ENCODE measurements at places on chromosomes 6 and 20.

DNA sequence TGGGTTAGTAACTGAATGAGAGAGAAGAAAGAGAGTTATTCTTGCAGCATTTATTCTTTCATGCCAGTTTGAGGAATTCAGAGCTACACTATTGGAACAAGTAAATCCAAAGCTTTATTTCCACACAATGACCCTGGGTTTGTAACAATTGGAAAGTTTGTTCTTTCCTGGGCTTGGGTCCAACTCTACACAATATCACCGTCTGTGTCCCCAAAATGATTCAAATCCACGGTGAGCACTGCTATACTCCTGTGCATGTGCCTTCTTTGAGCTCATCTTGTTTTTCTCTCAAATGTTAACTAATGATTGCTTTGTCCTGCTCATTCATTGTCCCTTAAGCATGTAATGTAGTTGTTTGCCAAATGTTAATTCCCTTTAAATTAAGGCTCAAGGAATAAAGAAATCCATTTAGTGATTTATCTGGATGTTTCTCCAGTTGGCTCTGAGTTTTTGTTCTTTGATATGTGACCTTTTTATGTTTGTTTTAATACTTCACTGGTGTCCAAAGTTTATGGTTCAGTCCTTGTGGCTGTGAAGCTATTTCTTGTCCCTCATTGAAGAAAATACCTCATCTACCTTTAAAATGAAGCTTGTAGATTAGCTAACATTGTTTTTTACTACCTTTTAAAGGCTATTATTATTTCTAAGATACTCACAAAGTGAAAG is 20.5 kb upstream of the CRISP3 start:
- DNase-seq = no peak

DNA sequence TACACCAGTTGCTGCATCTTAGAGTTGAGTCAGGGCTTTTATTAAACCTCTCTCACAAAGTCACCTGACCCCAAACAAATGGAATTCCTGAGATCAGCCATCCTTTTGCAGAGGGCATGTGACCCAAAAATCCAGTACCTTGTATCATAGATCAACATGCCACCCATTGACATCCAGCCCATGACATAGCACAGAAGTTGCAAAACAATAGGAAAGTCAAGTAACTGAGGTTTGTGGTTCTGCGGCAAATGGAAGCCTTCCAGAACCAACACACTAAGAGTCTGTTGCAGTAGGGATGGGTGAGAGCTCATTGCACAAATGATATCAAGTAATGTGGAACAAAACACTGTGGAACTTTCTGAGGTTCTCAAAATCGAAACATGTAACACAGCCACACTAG is 111.2 kb downstream of the PDE7B start:
- no peak for DNase-seq

GRCh38 chr6:37575221-37575620 is 75.5 kb upstream of the CCDC167 start:
- DNase-seq = no peak

DNA sequence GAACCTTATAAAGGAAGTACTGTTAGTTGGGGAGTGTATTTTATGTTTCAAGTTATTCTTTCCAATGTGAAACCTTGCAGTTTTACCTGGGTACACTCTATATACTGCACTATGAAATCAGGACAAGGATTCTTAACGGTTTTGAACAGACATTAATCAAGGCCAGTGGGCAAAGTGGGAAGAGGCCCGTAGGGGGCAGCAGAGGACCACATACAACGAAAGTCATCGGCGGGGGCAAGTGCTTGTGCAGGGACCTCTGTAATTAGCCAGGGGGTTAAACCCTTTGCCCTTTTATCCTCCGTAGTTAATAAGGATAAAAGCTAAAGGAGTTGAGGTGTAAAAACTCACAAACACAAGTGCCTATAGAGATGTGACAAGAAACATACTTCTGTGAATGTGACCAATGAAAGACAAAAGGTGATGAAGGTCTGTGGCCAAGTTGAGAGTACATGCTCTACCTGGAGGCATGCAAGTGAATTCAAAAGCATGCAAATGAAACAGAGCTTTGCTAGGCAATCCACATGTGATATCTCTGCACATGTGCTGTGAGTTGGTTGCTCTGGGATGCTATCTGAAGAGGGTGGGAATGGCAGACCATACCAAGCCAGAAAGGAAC is 392.7 kb upstream of the MAN1A1 start:
- peak; percentile 36 for DNase-seq

DNA sequence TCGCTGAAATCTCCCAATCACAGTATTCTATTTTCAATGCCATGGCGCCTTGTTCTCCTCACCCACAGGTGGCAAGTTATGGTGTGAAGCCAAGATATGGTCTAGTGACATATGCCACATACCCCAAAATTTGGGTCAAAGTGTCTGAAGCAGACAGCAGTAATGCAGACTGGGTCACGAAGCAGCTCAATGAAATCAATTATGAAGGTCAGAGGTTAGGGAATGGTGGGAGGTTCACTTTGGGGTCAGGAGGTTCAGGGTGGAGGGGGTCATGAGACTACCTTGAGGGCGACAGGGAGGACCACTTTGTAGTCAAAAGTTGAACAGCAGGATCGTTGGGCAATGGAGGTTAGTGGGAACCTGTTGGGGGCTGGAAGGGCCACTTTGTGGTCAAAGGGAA is 2.4 kb downstream of the CFB start:
- no peak for DNase-seq

GRCh38 chr6:11766043-11766442 is 12.6 kb downstream of the ADTRP start:
- DNase-seq = no peak

- DNase-seq = no peak
These were observed 3.5 kb downstream of the CTNNBL1 start for GRCh38 chr20:37697314-37697713.

GRCh38 chr20:33601861-33602260 is 60.3 kb upstream of the C20orf144 start:
- DNase-seq = no peak

GRCh38 chr20:33773412-33774089 is 37.6 kb upstream of the CHMP4B start:
- DNase-seq = no peak

DNA sequence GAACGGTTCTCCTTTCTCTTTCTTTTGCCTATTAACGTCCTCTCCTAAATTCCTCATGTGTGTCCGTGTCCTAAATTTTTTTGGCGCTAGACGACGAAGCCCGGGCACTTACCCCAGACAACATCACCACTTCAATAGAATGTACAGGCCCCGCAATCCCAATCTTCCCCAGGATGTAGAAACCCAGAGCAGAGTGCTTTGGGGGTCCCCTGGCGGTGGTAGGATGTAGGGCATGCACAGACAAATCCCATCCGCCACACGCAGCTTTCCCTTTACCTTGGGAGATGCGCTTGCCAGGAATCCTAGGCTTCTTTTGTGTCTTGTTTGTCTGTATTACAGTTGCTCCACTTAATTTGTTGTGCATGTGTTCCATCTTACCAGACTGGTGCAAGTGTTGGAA is 417.3 kb upstream of the ARID1B start:
- no peak for DNase-seq

DNA sequence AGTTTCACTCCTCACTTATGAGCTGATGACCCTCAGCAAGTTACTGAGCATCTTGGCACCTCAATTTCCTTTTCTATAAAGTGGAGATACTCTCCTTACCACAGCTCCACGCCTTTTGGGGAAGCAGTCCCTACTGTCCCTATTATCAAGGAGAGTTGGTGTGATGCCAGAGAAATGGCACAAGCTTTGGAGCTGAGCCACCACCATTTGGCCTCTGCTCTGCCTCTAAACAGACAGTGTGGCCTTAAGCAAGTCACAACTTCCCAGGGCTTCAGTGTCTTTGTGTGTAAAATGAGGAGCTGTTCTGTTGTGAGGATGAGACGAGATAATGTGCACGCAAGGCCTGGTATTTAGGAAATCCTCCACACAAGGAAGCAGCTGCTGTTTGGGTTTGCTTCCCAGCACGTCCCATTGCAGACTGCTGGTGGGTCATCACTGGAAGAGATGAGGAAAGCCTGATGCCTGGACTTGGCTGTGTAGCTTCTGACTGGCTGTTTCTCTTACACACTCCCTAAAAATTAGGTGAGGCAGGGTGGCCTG is 18.5 kb downstream of the NSFL1C start:
- no peak for DNase-seq

- DNase-seq = no peak
These were observed 33.3 kb downstream of the HMGN3 start for GRCh38 chr6:79201143-79201542.

- DNase-seq = no peak
These were observed 150.7 kb downstream of the FRK start for GRCh38 chr6:115909923-115910546.

- DNase-seq = no peak
These were observed 121.2 kb downstream of the SGK1 start for GRCh38 chr6:134196568-134197193.

DNA sequence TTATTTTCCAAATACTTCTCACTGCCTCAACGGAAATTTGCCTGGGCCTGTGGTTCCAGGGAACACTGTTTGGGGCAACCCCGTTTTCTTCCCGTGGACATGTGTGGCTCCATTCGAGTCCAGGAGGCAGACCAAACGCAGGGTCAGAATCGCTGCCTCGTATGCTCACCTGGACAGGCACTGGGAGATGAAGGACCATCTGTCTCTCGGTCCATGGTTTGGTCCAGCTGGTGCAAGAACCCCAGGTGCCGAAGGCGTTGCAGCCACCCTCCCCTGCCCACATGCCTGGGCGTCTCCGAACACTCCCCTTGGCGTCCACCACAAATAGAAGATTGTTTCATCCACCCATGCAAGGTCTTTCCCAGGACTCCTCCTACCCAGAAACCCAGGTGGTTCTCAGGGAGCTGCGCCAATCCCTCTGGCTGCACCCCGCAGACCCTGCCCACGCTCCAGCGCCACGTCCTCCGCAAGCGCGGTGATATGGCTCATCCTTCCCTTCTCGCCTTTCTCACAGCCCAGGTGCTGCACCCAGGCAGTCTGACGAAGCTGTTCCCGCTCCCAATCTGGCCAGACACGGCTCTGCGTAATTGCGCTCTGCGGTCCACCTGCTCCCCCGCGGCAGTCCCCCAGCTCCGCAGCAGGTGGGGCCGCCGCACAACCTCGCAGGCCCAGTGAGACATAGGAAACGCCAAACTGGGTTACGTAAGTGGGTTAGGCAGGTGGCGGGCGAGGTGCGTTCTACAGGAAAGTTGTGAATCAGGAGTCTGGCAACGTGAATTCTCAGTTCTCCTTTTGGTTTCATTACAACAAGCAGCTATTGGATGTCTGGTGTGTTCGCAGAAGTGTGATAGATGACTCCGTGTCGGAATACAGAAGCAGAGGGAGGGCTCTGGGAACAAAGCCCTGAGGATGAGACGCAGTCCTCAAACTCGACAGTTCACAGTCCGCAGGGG is 146.2 kb upstream of the ECI2 start:
- DNase-seq = no peak

GRCh38 chr6:34630040-34630439 is 66.5 kb downstream of the ILRUN start:
- no peak for DNase-seq

DNA sequence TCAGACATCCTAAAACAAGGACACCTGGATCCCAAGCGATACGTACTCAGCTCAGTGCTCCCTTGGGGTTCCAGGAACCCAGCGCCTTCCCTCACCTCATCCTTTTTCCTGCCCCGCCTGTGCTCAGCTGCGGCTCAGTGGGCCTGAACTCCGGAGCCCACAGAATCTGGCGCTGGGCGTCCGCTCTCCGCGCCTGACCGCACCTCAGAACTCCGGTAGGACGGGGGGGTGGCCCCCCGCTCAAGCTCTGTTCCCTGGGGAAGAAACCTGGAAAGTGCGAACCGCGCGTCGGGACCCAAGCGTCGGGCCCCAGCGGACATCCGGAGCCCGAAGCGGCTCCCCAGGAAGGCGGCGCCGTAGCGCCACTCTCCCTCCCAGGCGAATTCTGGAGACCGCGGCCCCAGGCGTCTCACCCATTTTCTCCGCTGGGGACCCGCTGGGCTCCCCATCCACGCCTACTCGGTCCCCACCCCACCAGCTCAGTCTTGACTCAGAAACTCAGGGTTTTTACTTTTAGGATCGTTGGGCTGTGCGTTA is 336 bp upstream of the LY6G5C start:
- DNase-seq = no peak

DNA sequence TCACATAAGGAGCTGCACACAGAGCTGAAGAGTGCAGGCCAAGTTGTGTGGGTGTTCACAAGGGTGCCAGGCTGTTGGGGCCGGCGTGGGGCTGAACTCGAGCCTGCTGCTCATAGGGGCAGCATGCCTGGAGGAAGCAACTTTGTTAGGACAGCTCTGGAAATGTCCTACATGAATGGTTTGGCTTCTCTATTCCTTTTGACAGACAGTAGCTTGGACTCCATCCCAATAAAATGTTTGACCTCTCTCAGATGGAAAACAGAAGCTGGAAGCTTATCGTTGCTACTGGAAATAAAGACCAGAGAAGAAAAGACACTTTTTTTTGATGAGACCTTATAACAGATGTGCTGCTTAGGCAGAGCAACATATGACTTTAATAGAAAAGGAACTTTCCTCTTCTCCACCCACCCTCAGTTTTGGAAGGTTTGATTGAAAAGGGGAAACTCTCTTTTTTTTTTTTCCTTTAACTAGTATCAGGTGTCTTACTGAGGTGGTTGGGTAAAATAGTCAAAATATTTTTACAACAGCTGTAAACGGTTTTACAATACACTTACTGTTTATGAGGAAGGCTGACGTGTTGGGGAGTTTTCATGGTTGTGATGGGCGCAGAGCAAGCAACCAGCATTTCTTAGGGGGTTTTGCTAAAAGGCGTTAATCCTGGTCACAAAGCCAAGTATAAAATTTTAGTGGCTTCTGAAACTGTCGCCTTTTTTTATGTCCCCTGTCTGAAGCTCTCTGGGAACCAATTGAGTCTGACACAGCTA is 80.7 kb upstream of the EEF1E1 start:
- DNase-seq = no peak

DNA sequence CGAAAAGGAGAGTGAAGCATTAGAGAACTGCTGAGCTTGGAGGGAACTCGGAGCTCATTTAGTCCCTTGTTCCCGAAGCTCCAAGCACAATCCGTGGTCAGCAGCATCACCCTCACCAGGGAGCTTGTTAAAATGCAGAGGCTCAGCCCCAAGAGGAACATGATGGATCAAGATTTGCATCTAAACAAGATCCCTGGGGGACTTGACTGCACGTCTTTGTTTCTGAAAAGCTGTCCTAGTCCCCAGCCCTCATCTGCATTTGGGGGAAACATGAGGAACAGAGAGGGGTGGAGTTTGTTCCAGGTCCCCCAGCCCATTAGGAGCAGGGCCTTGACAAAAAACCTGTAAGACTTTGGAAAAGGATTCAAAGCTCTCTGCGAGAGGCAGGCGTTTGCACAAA is 4.1 kb upstream of the LBP start:
- no peak for DNase-seq

- DNase-seq = no peak
These were observed 125.3 kb upstream of the FOXO3 start for GRCh38 chr6:108435391-108435790.

Measured in activated T-helper 2 cell treated with anti-CD3 and anti-CD28 coated beads, Interferon-gamma antibody, Interleukin-2, Interleukin-4, amounts not matched to agents 10 μg/mL and 5 μg/mL and 100 μg/mL, durations not matched to agents 14 hours and 24 hours and 36 hours (primary cell).